ENCODE measurements at places on chromosomes 1 and 21.

DNA sequence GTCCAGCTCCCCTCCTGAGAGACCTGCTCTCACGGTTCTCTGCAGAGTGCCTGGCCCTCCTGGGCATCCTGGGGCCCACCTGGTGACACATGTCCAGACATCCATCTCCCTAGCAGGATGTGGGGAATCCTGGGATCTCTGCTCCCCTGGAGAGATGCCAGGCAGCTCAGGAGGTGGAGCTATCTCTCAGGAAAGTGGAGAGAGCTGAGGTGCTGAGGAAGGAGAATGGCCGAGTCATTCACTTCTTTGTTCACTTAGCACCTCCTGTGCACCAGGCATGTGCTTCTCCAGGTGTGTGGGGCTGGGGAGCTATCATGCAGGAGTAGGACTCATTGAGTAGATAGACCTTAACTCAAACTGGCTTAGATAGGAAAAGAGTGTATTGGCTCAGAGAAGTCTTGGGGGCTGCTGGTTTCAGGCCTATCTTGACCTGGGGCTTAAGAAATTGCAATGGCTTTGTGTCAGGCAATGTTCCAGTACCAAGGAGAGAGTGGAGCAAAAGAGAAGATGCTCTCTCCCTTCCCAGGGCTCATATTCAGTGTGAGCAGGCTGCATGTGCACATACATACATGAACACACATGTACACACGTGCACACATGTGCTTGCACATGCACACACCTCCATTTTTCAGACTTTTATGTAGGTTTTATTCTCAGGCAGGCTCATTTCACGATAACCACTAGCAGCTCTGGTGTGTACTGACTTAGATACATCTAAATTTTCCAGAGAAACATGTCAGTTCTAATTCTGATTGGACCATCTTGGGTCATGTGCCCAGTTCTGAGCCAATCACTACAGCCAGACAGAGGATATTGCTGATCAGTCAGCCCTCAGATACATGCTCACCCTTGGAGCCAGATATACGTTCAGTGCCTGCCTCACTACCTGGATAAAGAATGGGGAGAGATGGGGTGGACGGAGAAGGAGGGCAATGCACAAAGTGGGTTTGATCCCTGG, 437.6 kb downstream of the PTPRU start:
- peak; percentile 21 for DNase-seq
- no peaks in the 10 kb centered on the region for H3K36me3 ChIP-seq
- H3K4me3 ChIP-seq: no peak overlapping the region
- H3K27me3 ChIP-seq: no peaks in the 10 kb centered on the region

- DNase-seq: no peak
- H3K27me3 ChIP-seq: no peaks in the 10 kb centered on the region
- H3K27ac ChIP-seq: peak overlapping the region; percentile 94
- H3K4me3 ChIP-seq: peak overlapping the region; percentile 94
Measured at GRCh38 chr1:39106801-39107327, 80.7 kb downstream of the NDUFS5 start.

DNA sequence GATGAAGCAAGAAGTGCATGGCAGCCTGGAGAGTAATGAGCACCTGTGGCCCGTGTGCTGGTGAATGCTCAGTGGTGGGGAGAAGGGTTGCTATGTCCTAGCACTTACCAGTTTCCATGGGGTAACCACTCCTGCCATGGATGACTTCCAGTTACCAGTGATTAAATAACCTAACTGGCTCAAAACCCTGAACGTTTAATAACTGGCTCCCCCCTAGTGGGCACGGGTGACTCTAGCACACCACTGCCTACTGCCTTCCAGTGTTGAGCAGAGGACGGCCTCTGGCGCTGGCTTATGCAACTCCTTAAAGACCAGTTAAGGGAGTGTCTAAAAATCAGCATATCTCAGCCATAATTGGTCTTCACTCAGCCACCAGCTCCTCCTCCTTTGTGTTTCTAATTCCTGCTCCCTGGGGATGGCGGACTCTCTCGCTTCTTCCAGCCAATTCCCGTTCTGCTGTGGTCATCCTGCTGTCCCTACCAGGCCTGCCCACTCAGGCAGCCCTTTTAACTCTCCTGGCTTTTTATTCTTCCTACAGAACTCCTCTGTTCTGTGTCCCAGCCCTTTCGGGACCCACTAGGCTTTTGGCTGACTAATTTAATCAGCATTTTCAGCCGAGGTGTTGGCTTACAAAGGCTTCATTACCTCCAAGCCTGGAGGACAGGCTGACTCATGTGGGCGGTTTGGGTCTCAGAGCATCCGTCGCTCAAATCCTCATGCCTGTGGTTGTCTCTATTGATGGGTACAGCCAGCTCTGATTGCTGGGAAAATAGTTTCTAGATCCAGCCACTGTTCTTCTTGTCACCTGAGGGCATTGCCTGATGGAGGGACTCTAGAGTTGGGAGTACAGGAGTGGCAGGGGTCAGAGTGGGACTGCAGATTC, 332.4 kb downstream of the CAMTA1 start:
- DNase-seq: no peak
- H3K4me3 ChIP-seq: no peak overlapping the region
- no peaks in the 10 kb centered on the region for H3K27me3 ChIP-seq

- H3K4me1 ChIP-seq: no peaks in the 10 kb centered on the region
- no peak overlapping the region for H3K4me3 ChIP-seq
- no peaks in the 10 kb centered on the region for H3K36me3 ChIP-seq
- no peaks in the 10 kb centered on the region for H3K27me3 ChIP-seq
- DNase-seq: no peak
Measured at GRCh38 chr21:27450216-27450615, 483.3 kb upstream of the ADAMTS5 start.

GRCh38 chr1:99850459-99851291, 514 bp downstream of the AGL start:
- H3K27ac ChIP-seq: peak overlapping the region; percentile 59
- DNase-seq: peak; percentile 16
- H3K36me3 ChIP-seq: no peaks in the 10 kb centered on the region
